ENCODE measurements at places on chromosomes 11 and 22.
A peak's percentile ranks its signal among the peaks of the same experiment; 100 is the strongest.

GRCh38 chr11:17743026-17743807 lies 8.6 kb downstream of the KCNC1 start:
- ATAC-seq: no peak

GRCh38 chr22:46450931-46451561 lies 86.4 kb downstream of the CELSR1 start:
- ATAC-seq: no peak

DNA sequence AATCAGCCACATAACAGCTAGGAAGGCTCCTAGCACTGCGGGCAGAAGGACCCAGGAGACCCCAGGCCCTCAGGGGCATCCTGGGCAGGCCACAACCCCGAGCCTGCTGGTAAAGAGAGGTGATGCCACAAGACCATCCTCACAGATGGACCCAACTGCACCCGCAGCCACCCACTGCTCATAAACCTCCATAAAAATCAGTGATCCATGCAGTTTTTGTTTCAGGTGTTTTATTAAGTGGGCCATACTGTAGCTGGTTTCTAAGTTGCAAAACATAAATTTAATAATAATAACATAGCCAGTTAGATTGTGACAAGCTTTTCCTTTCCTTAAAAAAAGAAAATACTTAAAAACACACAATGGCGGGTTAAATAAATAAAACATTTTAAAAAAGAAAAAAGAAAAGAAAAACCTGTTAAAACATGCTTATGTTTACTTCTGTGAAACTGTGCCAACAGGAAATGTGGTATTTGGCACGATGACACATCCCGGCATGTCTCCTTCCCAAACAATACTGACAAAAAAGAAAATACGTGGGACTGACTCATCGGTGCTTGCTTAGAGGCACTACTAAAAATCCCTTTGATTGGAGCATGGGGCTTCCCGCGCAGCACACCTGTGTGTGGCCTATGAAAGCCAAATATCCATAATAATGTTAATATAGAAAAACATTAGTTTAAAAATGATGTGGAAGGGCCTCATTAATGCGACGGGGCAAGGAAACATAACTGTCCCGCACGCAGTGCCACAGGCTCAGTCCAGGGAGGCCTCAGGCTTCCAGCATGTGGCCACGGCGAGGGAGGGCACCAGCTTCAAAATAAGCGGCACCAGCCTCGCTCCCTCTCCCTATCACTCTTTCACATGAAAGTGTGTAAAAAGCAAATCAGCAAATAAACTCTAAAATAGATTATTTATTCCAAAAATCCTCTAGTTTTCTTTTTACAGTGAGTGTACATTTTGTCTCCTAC lies 47.5 kb upstream of the SCUBE2 start:
- peak; percentile 86 for ATAC-seq

- peak; percentile 79 for ATAC-seq
Observed at GRCh38 chr11:134033696-134034491, 35.0 kb upstream of the JAM3 start.

DNA sequence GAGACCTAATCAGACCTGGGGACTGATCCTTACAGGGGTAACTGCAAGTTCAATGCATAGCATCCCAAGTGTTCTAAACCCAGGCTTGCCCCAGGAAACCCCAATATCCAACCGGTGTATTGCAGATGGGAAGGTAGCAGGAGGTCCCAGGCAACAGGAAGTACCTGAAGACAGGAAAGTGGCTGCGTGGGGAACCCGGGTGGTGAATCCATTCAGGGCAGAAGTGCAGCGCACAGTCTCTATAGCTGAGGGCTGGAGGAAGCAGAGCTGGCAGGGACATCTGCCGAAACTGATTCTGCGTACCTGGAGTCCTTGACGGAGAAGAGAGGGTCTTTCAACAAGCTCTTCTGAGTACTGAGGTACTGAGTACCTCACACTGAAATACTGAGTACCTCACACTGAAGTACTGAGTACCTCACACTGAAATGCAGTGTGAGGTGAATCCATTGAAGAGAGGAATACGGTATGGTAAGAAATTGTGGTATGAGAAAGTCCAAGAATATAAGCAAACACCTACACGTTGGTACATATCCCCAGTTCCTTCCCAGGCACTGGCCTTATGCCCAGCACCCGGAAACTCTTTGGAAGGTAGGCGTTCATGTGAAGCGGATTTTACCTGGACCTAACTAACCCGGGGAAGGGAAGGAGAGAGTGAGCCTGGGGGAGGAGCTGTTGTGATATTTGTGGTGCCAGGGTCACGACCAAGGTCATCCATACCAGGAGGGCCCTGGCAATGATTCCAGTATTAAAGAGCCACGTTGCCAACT lies 20.1 kb downstream of the SCN4B start:
- ATAC-seq: no peak

- peak; percentile 40 for ATAC-seq
Observed at GRCh38 chr11:104531075-104531474, 367.1 kb upstream of the PDGFD start.

GRCh38 chr11:64095273-64095817 lies 59.6 kb downstream of the FLRT1 start:
- no peak for ATAC-seq

- no peak for ATAC-seq
Observed at GRCh38 chr22:24108073-24108472, 73.2 kb upstream of the SUSD2 start.

DNA sequence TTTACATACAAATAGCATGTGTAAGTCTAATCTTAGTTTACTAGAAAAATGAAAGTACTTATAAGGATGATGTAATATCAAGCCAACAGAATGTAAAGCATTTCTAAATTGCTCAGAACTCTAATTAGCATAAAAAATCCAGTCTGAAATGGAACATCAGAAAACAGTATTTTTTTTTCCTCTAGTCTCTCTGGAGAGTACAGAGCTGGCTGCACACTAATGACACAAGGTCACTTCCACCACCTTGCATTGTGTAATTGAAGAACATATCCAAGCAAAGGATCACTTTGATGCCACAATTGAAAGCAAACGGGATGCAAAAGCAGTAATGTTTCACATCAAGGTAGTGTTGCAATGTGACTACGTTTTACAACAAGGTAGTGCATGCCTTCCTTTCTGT lies 548.0 kb upstream of the LUZP2 start:
- ATAC-seq: no peak

- no peak for ATAC-seq
Observed at GRCh38 chr11:76615950-76616349, 54.6 kb downstream of the LRRC32 start.

DNA sequence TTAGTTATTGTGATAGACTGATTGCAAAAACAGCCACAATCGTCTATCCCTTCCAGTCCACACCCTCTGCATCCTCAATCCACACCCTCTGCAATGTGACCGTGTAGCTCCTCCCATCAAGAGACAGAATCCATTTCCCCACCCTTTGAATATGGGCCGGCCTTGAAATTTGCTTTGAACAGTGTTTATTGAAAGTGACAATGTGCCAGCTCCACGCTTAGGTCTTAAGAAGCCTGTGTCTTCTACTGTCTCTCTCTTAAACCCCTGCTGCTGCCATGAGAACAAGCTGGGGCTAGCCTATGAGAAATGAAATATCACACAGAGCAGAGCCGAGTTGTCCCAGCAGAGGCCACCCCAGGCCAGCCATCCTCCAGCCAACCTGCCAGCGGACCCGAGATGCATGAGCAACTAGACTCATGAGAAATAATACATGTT lies 22.3 kb upstream of the MICAL2 start:
- ATAC-seq: peak; percentile 12
